GM19239 (cell line): ENCODE measurements at places on chromosomes 11 and 22.

GRCh38 chr11:2366276-2366675, 10.8 kb upstream of the CD81 start:
- DNase-seq, result no peak

- no peak for DNase-seq
Observed at GRCh38 chr11:3086114-3086513, 28.9 kb upstream of the CARS1 start.

DNA sequence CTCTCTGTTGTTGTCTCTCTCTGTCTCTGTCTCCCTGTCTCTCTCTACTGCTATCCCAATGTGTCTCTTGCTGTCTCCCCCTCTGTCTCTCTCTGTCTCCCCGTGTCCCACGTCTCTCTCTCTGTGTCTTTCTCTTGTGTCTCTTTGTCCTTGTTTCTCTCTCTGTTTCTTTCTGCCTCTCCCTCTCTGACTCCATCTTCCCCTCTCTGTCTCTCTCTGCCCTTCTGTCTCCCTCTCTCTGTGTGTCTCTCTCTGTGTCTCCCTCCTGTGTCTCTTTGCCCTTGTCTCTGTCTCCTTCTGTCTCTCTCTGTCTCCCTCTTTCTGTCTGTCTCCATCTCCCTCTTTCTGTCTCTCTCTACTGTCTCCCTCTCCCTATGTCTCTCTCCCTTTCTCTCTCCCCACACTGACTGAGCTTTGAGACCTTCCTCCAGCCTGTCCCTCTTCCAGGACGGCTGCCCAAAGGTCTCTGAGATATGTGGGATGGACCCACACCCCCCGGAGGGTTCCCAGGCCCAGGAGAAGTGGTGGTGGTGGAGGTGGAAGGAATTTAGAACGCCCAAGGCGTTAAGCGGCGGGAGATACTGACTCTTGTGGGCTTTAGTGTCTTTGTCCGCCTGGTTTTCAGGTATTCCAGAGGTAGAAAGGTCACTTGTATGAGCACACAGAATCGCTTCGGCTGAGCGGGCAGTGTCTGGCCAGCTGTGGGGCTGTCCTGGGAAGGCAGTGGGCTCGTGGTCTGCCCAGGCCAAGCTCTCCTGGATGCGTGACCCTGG, 65.5 kb upstream of the CCND1 start:
- DNase-seq, result no peak

- no peak for DNase-seq
Observed at GRCh38 chr22:47327241-47327640, 564.8 kb downstream of the TBC1D22A start.

- DNase-seq, result no peak
Observed at GRCh38 chr11:10310301-10310841, 5.5 kb downstream of the ADM start.

- no peak for DNase-seq
Observed at GRCh38 chr11:126570489-126570888, 215.0 kb downstream of the ST3GAL4 start.

DNA sequence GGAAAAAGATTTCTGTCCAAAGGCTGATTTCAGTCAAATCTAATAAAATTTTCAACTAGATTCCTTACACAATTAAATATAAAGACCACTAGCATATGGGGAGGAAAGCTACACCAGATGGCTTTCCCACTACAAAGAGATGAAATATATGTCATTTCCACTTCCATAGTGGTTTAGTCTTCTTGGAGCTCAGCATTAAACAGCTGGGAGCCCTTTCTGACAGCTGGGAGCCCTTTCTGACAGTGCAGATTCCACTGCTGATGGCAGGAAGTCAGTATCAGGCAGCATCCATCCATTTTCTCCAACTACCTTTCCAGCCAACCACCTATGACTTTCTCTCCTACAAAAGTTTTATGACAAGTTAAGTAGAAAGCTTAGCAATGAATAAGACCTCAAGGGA, 177.9 kb downstream of the RRAS2 start:
- no peak for DNase-seq

- DNase-seq, result no peak
Observed at GRCh38 chr11:14148653-14149273, 186.2 kb downstream of the SPON1 start.

- DNase-seq, result no peak
Observed at GRCh38 chr11:45237711-45238315, 48.3 kb downstream of the SYT13 start.

DNA sequence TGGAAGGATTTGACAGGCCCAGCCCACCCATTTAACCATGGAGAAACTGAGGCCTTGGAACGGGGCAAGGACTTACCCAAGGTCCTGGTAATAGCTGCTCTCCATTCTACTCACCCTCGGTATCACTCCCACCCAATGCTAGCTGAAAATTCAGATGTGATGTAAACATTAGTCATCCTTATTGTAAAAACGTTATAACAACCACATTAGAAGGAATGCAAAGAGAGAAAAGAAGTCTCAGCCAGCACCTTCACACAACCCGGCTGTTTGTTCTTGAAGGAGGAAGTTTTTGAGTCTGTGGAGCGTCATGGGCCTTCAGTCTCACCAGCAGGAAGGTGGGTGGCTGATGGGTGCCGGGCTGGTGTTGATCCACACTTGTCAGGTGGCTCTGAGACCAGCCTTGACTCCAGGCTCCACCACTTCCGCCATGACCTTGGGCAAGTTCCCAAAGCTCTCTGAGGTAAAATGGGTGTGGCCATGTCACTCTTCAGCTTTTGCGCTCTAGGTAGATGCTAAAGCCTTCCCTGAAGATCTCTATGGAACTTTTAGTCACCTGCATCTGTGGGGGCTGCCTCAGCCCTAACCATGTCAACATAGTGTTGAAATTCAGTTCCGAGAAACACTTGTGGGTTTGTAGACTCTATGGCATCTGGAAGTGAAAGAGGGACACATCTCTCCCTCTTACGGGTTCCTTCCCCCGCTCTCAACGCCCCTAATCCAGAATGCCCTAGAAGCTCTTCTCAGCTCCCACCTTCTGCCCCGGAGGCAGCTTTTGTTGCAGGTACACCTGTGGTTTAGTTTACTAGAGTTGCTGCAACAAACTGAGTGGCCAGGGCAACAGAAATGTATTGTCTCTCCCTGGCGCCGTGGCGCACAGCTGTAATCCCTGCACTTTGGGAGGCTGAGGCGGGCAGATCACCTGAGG, 14.8 kb downstream of the CD6 start:
- DNase-seq, result no peak

- DNase-seq, result no peak
Observed at GRCh38 chr11:63595296-63595695, 18.9 kb downstream of the PLAAT3 start.

DNA sequence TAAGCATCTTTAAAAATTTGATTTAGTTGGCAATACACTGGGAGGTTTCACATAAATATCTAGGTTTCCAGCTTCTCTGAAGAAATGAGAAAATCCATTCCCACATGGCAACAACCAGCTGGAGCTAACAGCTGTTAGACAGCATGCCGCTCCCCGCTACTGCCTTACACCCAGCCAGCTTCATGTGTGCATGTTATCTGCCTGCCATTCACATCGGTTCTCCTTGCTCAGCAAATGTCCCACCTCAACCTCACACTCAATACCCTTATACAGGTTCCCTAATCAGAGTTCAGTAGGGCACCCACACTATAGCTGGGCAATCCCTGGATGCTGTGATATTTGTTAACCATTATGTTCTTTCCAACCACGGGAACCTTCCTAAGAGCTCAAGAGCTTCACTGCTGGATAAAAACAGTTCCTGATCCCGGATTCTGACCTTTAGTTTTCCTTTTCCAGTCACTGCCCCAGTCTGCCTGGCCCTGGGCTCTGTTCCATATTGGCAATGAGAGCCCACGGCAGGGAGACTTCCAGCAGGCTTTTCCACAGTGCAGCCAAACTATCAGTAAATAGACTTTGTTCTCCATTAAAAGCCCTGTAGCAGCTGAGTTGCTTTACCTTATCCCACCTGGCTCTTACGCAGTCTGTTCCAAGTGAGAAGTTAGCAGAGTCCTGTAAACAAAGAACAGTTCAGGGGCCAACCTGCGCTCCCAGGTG, 8.6 kb downstream of the RPUSD4 start:
- DNase-seq, result no peak

GRCh38 chr22:35995348-35995747, 33.3 kb downstream of the RBFOX2 start:
- no peak for DNase-seq

GRCh38 chr22:18048441-18048898, 24.1 kb upstream of the MICAL3 start:
- no peak for DNase-seq

GRCh38 chr22:31044262-31044861, 36.8 kb upstream of the SMTN start:
- no peak for DNase-seq

DNA sequence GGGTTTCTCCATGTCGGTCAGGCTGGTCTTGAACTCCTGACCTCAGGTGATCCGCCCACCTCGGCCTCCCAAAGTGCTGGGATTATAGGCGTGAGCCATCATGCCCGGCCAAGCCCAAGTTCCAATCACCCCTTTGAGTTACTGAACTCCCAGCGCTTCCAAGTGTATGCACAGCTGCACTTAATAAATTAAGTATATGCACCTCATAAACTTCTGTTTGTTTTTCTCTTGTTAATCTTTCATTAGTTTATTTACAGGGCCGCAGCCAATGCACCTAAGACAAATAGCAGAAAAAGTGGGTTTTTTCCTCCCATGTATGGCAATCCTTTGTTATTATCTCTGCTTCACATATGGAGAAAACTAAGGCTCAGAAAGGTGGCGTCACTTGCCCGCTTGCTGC, 21.3 kb downstream of the SYN3 start:
- DNase-seq, result no peak

DNA sequence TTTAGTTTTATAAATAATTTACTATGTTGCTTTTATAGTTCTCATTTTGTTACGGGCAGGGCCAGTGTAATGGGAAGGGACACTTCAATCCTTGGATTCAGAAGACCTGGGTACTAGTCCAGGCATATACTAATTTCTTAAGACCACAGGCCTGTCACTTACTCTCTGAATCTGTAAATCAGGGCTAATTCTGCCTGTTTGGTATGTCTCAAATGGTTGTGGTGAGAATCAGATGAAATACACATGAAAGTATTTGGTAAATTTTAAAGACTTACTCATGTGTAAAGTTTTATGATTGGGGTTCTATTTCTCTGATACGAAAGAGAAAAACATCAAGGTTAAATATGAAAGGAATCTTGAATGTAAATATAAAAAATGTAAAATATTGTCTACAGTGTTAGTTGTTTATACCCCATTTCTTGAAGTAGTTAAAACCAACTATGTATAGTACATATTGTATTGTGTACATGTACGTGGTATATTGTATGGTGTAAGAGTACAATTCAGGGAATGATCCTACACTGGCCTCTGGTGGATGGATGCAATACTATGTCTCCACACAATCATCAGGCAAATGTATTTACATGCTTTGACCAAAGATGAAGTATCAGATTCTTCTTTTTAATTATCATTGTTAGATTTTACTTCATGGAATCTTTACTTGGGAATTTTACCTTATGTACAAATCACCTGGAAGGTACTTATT, 24.5 kb upstream of the RAG2 start:
- no peak for DNase-seq

- no peak for DNase-seq
Observed at GRCh38 chr11:58608331-58608730, 14.1 kb upstream of the CNTF start.

- DNase-seq, result no peak
Observed at GRCh38 chr22:44889255-44889878, 120.4 kb downstream of the PHF21B start.

DNA sequence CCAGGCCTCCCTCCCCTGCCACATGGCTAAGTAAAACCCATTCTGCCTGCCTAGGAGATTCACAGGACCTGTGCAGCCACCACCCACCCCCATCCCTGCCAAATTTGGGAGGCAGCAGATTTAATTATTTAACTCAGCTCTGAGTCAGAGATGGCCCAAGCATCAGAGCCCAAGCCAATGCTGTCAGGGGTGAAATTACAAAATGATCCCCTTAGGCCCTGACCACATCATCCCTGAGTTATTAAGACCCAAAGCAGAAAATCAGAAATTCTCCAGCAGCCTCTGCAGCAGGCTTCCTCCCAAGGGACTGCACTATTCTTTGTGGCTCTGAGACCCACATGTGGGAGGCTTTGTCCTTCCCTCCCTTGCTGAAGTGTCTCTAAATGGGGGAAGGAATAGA, 52.8 kb upstream of the RRAS2 start:
- DNase-seq, result no peak

DNA sequence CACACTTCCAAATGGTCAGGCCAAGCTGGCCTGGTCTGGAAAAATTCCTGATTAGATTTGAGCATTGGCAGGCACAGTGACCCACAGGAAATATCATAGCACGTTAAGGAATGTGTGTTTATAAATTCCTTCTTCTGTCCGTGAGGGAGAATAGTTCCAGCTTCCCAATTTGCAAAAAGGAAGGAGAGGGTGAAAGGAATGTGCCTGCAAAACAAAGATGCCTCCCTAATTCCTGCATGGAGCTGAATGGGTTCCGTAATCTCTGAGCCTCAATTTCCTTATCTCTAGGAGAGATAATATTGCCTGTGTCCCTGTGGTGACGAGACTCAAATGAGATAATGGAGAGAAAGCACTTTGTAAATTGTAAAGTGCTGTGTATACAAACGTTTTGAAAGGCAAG, 105.1 kb downstream of the FEZ1 start:
- DNase-seq, result no peak

- DNase-seq, result no peak
Observed at GRCh38 chr22:22396741-22397291, 111.7 kb downstream of the ZNF280B start.

DNA sequence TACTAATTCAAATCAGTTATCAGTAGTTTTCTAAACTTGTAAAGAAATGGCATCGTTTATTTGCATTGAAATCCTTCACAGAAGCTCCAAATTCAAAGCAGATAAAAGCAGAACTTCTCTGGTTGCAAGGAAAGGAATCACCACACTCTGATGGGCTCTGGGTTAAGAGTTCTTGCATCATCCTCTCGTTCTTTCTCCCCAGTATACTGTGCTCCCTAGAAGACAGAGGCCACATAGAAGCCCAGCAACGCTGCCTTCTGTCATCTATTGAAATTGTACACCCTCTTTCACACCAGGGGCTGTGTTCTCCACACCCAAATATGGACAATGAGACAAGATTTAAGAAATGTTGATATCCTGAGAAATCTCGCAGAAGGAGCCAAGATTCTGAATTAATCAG, 29.3 kb downstream of the FAT3 start:
- no peak for DNase-seq

DNA sequence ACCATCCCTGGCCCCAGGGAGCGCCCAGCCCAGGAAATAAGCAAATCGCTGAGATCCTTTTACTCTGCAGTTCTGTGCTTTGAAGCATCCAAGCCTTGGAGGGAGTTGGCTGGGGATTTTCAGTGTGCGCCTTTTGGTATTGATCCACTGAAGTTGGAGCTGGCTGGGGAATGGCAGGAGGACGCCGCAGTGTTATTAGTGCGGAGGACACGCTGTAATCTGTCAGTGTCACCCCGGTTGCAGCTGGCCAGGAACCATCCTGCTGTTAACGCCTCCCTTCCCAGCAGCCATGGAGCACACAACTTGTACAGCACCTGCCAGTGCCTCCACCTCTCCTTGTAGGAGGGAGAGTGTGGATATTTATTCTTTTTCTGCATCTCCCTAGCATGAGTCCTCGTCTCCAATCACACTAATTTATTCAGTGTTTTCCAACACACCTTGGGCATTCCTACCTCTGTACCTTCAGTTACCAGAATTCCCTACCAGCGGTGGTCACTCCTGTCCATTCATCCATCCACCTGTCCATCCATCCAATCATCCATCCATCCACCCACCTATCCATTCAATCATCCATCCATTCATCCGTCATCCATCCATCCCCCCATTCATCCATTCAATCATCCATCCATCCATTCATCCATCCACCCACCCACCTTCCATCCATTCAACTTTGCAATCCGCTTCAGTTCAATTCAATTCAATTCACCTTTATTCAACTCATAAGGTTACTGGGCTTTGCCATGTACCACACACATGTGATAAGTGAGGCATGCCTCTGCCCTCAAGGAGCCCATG, 21.9 kb upstream of the EIF3D start:
- no peak for DNase-seq
